PC-3 (cell line): ENCODE measurements at places on chromosomes 1 and 21. TPM values are rescaled to one million over a fixed set of nuclear protein-coding genes. Genes with fewer than 3 reads are reported as not detected.

Gene WDR64
- not detected in 2 replicates for total RNA-seq

Gene CPT2
- 19.6 and 27.1 TPM in 2 replicates for total RNA-seq

Gene LMX1A
- not detected in 2 replicates for total RNA-seq

Gene ANGPTL3
- not detected in 2 replicates for total RNA-seq

GRCh38 chr1:225423518-225423855, 4.4 kb downstream of the LBR start:
- peaks cover 22% of the 10 kb centered on the region; the same call in 1 of the 2 replicates for H3K36me3 ChIP-seq
- peak; percentile 16 for DNase-seq
- no peaks in the 10 kb centered on the region for H3K27me3 ChIP-seq
- H3K27ac ChIP-seq: peak overlapping the region; percentile 14
- peak overlapping the region; percentile 7; the same call in 1 of the 2 replicates for H3K4me3 ChIP-seq

GRCh38 chr1:14923727-14924452, 229.7 kb upstream of the TMEM51 start:
- DNase-seq: peak; percentile 31
- H3K4me1 ChIP-seq: peaks cover 5% of the 10 kb centered on the region; the same call in 1 of the 2 replicates
- no peak overlapping the region for H3K4me3 ChIP-seq
- H3K27me3 ChIP-seq: peaks cover 17% of the 10 kb centered on the region
- no peaks in the 10 kb centered on the region for H3K36me3 ChIP-seq

- H3K27me3 ChIP-seq: no peaks in the 10 kb centered on the region
- no peak overlapping the region for H3K27ac ChIP-seq
- no peak overlapping the region for H3K4me3 ChIP-seq
- DNase-seq: peak; percentile 32
- H3K4me1 ChIP-seq: no peaks in the 10 kb centered on the region
These were observed 13.4 kb downstream of the ELOA start for GRCh38 chr1:23756676-23757075.

DNA sequence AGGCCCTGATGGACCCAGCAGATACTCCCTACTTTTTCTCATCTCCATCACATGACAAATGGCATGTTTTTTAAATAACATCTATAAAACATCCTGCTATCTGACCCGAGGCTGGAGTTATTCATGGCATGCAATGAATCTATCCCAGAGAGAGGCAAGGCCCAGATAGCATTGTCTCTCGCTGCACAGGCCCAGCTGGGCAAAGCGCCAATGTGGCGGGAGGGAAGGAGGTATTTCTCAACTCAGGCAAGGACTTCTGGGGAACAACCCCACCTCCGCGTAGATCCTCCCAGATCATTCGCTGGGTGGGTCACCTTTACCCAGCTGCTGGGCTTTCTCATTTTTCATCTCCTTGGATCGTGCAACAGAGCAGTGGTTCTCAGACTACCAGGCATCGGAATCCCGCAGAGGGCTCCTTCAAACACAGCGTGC, 59.8 kb downstream of the ERG start:
- DNase-seq: peak; percentile 16
- no peak overlapping the region for H3K27ac ChIP-seq
- H3K4me1 ChIP-seq: peaks cover 12% of the 10 kb centered on the region
- no peak overlapping the region for H3K4me3 ChIP-seq
- H3K36me3 ChIP-seq: no peaks in the 10 kb centered on the region

- no peak overlapping the region for H3K27ac ChIP-seq
- no peak overlapping the region for H3K4me3 ChIP-seq
- H3K36me3 ChIP-seq: no peaks in the 10 kb centered on the region
- H3K27me3 ChIP-seq: no peaks in the 10 kb centered on the region
- H3K4me1 ChIP-seq: peaks cover 25% of the 10 kb centered on the region
- DNase-seq: no peak
These were observed 75.6 kb upstream of the ROR1 start for GRCh38 chr1:63698001-63698838.

DNA sequence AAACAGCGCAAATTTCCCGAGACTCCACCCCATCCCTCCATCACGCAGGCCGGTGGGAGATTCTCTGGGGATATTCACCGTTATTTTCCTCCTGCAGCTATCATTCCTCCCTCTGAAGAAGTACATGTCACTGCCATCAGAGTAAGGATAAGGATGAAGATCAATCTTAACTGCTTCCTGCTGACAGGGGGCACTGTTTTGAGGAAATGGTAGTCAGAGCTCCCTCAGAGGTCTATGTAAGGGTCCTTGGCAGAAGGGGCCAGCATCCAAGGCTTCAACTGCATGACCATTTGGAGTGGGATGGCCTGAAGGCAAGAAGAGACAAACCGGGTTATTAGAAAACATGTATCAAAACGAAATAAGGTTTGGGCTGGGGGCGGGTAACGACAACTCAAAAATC, 111.5 kb downstream of the KCNK1 start:
- DNase-seq: no peak
- no peaks in the 10 kb centered on the region for H3K27me3 ChIP-seq
- H3K36me3 ChIP-seq: no peaks in the 10 kb centered on the region
- H3K27ac ChIP-seq: no peak overlapping the region
- H3K4me1 ChIP-seq: peaks cover 4% of the 10 kb centered on the region; the same call in 1 of the 2 replicates

- no peak overlapping the region for H3K27ac ChIP-seq
- DNase-seq: no peak
- H3K36me3 ChIP-seq: peaks cover 6% of the 10 kb centered on the region
- no peaks in the 10 kb centered on the region for H3K27me3 ChIP-seq
- H3K4me3 ChIP-seq: no peak overlapping the region
These were observed 70.7 kb downstream of the MTR start for GRCh38 chr1:236865818-236866155.

- no peaks in the 10 kb centered on the region for H3K36me3 ChIP-seq
- H3K4me3 ChIP-seq: no peak overlapping the region
- H3K27ac ChIP-seq: no peak overlapping the region
- H3K27me3 ChIP-seq: no peaks in the 10 kb centered on the region
- DNase-seq: peak; percentile 55
These were observed 122.1 kb upstream of the KAZN start for GRCh38 chr1:14476170-14476955.

DNA sequence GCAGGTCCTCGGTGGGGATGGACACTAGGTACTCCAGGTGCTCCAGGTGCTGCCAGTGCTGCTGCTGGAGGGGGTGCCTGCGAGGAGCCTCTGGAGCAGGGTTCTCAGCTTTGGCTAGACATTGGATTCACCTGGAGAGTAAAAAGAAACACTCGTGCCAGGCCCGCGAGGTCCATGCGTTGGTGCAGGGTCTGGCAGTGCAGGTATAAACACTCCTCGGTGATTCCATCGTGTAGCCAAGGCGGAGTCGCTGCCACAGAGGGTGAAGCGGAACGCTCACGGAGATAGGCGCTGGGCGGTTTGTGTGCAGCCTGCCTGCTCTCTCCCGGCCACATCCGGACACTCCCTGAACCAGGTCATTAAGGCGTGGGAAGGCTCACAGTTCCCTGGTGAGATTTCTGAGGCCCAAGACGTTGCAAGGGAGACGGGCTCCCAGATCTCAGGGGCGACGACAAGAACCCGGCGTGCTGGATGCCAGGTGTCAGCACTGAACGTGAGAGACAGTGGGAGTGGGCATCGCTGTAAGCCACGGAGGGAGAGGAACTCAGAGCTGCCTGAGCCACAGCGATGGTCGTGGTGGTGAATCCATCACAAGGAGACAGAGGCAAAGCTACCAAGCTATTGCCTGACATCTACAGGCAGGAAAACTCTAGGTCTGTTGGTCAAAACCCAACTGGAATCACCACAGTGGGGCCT, 17.2 kb upstream of the SUMO3 start:
- no peaks in the 10 kb centered on the region for H3K27me3 ChIP-seq
- no peaks in the 10 kb centered on the region for H3K36me3 ChIP-seq

DNA sequence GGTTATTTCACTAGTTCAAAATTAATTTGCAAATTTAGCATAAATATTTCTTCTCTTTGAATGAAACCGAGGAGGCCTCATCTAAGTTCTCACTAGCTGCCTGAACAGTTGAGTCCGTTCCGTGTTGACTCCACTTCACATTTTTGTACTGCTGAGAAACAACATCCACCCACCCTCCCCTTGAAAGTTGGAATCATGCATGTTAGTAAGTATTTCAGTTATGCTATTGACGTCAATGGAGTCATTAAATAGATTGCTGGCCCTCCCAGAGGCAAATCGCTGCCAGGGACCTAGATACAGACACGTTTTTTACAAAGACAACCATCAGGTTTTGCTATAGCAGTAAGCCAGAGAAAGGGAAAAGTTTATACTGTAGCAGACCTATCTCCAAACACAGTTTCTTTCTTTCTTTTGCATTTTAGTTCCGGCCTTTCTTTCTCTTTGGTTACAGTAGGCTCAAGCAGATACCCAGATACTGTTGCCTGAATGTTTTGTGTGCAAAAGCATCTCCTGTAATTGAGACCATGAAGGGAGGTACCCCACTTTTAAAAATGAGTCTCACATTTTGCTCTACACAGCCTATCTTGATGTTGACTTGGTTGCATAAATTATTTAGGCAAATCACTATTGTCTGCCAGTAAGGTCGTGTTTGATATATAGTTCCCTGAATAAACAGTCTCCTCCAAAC, 262.6 kb upstream of the SGIP1 start:
- H3K4me1 ChIP-seq: peaks cover 38% of the 10 kb centered on the region
- peak overlapping the region; percentile 24; the same call in 1 of the 2 replicates for H3K4me3 ChIP-seq
- H3K27me3 ChIP-seq: no peaks in the 10 kb centered on the region
- no peaks in the 10 kb centered on the region for H3K36me3 ChIP-seq
